Type B pancreatic cell (in vitro differentiated cells): ENCODE measurements at places on chromosomes 11 and 22. TPM values are rescaled to one million over a fixed set of nuclear protein-coding genes. Genes with fewer than 3 reads are reported as not detected.

The ZBTB16 gene
- 2.6 and 11.9 TPM in 2 replicates for total RNA-seq

The SPON1 gene
- total RNA-seq: 14.8 and 31.7 TPM in 2 replicates

DNA sequence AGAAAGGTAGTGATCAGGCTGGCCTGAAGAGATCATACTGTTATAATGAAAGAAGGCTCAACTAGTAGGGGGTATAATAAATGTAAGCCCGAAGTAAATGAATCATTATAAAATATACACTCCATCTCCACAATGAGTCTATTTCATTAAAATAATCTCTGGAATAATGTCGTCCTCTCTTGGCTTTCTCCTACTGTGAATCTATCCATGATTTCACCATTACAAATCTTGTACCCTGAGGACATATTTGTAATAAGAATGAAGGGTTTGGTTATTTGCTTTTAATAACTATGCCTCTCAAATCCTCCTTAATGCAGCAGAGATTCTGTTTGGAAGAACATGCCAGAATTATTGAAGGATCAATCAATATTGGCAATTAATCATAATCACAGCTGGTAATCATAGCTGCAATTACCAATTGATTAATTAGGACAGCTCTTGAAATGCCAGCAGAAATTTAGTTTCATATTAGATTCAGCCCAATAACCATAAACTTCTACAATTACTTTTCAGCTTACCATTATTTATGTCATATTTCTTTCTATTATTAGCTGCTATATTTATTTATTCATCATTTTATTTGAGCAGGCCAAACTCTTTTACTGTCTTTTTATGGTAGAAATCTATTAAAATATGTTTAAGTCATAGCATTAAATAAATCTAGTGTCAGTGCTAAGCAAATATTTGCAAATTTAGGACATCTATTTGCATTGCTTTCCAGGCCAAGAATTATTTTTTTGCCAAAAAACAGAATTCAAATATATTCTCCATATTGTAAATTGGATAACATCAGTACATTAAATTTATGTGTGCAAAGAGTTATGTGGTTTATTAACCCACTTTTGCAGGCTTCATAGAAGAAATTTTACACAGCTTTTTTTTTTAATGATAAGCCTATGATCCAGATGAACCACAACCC is 588.4 kb upstream of the LRRC4C start:
- no peak for DNase-seq

DNA sequence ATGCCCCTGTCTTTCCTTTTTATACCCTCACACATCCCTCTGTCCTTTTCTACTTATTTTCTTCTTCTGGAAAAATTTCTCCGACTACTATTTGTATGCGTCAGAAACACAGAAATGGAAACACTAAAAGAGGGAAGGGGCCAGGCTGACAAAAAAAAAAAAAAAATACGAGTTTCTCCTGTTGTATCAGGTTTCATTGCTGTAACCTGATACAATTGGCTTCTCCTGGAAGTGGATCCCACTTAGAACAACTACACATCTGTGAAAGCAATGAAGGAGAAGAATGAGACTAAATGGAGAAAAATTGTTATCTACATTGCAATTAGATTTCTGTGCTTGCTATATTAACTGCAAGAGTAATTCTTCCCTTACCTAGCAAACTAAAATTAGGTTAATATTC is 393.9 kb downstream of the GUCY1A2 start:
- no peak for DNase-seq

GRCh38 chr11:47216121-47216798 is 1.5 kb downstream of the DDB2 start:
- DNase-seq: no peak

GRCh38 chr11:724049-724777 is 18.2 kb downstream of the EPS8L2 start:
- no peak for DNase-seq

DNA sequence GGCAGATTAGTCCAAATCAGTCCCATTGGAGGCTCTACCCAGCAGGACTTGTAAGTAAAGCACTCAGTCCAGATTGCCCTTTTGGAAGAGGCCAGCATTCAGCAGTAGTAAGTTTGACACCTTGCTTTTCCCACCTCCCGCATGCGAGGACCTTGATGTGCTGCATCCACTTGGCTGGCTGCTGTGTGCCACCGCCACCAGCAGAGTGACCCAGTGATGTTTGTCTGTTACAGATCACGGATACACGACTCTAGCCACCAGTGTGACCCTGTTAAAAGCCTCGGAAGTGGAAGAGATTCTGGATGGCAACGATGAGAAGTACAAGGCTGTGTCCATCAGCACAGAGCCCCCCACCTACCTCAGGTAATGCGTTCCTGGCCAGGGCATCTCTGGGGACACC is 6.6 kb downstream of the SMARCB1 start:
- no peak for DNase-seq

DNA sequence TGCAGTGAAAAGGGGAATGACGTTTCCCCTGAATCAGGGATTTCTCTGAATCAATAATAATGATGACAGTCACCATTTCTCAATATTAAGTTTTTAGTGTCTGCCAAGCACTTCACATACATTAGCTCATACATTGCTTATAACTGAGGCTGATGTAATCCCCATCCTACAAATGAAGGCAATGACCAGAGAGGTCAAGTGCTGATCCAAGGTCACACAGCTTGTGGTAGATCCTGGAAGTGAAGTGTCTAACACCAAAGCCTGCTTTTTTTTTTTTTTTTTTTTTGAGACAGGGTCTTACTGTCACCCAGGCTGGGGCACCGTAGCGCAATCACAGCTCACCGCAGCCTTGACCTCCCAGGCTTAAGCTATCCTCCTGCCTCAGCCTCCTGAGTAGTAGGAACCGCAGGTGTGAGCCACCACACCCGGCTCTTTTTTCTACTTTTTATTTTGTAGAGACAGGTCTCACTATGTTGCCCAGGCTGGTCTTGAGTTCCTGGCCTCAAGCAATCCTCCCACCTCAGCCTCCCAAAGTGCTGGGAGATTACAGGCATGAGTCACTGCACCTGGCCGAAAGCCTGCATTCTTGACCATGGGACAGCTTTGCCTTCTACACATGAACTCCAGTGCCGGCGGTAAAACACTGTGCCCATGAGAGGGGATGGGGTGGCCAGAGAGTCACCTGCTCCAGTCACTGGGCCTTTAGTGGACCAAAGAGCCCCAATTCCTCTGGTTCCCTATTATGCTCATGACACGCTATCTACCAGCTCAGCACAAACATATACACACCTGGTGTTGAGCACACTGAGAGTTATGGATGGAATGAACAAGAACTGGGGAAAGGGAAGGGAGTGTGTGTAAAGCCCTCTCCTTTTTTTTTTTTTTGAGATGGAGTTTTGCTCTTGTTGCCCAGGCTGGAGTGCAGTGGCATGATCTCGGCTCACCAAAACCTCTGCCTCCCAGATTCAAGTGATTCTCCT is 17.4 kb downstream of the ARHGAP1 start:
- no peak for DNase-seq
